Hepatocyte (in vitro differentiated cells): ENCODE measurements at places on chromosomes 2 and 18. TPM values are rescaled to one million over a fixed set of nuclear protein-coding genes. Genes with fewer than 3 reads are reported as not detected.

DNA sequence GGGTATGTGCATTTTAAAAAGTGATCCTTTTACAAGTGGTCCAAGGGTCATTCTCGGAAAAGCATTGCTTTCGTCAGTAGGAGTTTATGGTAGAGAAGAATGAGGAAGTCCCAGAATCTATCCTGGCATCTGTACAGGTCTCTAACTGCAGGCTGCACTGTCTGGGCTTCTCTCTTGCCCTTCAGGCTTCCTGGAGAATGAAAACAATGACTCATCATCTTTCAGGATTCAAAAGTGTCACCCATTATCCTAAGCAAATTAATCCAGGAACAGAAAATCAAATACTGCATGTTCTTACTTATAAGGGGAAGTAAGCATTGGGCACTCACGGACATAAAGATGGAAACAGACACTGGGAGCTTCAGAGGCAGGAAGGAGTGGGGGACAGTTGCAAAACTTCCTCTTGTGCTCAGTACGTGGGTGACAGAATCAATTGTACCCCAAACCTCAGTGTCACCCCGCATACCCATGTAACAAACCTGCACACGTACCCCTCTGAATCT is 60.2 kb upstream of the TXNDC2 start:
- no peak overlapping the region for H3K4me3 ChIP-seq
- peaks cover 9% of the 10 kb centered on the region for H3K4me1 ChIP-seq
- H3K27me3 ChIP-seq, result no peaks in the 10 kb centered on the region
- peak overlapping the region; percentile 89 for H3K27ac ChIP-seq
- no peaks in the 10 kb centered on the region for H3K36me3 ChIP-seq

GRCh38 chr2:142065700-142066099 is 65.1 kb downstream of the LRP1B start:
- no peaks in the 10 kb centered on the region for H3K36me3 ChIP-seq

The CDH19 gene
- not detected in 2 replicates for total RNA-seq

The APOB gene
- 804 and 814 TPM in 2 replicates for total RNA-seq

The LRRFIP1 gene
- total RNA-seq, result 42.7 and 49.0 TPM in 2 replicates

DNA sequence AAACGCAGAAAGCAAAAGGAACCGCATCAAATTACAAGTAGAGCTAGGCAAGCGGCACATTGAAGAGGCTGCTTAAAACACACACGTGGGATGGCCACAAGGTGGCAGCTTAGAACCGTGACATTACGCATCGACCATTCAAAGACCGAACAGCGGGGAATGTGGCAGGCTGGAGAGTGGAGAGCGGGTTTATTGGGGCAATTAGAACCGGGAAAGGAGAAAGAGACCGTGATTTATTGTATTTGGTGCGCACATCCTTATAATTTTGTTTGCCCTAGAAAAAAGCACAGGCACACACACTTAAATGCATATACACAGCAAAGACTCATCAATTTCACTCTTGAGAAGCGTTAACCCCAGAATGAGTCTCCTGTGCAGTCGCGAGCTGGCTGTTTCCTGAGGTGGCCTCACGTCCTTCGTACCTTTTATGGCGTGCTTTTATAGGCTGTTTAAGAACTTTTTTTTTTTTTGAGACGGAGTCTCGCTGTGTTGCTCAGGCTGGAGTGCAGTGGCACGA is 31.7 kb upstream of the MEP1B start:
- H3K36me3 ChIP-seq, result no peaks in the 10 kb centered on the region
- DNase-seq, result peak; percentile 93
- no peaks in the 10 kb centered on the region for H3K27me3 ChIP-seq
- peak overlapping the region; percentile 17 for H3K27ac ChIP-seq
- peaks cover 6% of the 10 kb centered on the region for H3K4me1 ChIP-seq
- peak overlapping the region; percentile 14 for H3K4me3 ChIP-seq

DNA sequence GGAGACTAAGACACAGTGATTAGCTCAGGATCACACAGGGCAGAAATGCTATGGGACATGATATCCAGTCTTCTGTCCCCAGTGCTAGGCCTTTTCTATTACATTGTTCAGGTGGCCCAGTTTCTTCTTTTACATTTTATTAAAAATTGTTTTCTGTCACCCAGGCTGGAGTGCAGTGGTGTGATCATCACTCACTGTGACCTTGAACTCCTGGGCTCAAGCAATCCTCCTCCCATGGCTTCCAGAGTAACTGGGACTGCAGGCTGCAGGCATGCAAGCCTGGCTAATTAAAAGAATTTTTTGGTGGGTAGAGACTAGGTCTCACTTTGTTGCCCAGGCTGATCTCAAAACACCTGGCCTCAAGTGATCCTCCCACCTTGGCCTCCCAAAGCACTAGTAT is 15.4 kb downstream of the PDK1 start:
- no peak overlapping the region for H3K27ac ChIP-seq
- no peak overlapping the region for H3K4me3 ChIP-seq
- H3K4me1 ChIP-seq, result no peaks in the 10 kb centered on the region
- H3K27me3 ChIP-seq, result no peaks in the 10 kb centered on the region
- H3K36me3 ChIP-seq, result no peaks in the 10 kb centered on the region

- H3K4me3 ChIP-seq, result no peak overlapping the region
- no peak overlapping the region for H3K27ac ChIP-seq
- peaks cover 10% of the 10 kb centered on the region for H3K4me1 ChIP-seq
- no peaks in the 10 kb centered on the region for H3K27me3 ChIP-seq
Measured at GRCh38 chr2:23656597-23656973, 270.3 kb downstream of the ATAD2B start.

DNA sequence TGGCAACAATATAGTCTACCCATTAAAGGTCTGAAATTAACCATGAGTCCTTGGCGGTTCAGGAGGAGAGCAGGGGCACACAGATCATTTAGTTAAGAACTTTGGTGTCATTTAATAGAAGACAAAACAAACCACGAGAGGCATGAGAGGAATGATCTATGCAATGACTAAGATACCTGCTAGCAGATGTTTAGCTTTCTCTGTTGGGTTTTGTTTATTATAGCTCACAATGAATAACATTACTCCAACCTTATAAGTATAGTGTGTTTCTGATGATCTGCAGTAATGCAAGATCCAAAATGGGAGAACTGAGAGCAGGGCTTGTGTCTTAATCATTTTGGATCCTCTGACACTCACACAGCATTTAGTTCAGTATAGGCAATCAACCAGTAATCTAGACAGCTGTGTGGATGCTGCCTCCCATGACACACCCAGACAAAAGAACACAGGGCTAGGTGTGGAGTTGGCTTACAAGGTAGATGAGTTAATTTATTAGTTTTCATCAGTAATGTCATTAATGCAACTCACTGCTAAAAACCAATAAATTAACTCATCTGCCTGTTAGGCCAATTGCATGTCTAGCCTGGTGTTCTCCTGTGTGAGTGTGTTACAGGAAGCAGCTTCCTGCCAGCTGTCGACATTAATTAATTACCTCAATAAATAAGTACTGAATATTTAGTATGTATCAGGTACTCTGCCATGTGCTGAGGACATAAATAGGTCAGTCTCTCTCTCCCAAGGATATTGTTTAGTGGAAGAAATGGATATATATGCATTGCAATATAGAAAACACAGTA is 92.3 kb downstream of the CLIP4 start:
- no peak overlapping the region for H3K27ac ChIP-seq
- no peak overlapping the region for H3K4me3 ChIP-seq

GRCh38 chr2:210517264-210517663 is 39.1 kb upstream of the CPS1 start:
- H3K27me3 ChIP-seq, result no peaks in the 10 kb centered on the region
- H3K4me1 ChIP-seq, result no peaks in the 10 kb centered on the region
- H3K36me3 ChIP-seq, result no peaks in the 10 kb centered on the region
- peak; percentile 28 for DNase-seq
- H3K27ac ChIP-seq, result peak overlapping the region; percentile 18

The MDH1B gene
- total RNA-seq, result 0.07 and 0.16 TPM in 2 replicates

DNA sequence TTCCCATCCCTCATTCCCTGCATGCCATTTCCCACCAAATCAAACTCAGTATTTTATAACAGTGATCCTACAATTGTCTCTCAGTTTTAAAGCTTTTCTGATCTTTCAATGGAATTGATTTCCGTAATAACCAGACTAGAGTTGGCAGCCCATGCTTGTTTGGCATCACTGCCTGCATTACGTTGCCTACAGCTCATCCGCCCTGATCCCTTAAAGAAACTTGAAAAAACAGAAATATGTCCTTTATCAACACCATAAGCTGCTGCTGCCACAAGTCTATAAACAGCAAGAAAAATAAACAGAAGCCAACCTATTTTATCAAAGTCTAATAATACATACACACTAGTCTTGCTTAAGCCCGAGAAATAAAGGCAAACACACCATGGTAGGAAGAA is 331.0 kb downstream of the METTL4 start:
- no peaks in the 10 kb centered on the region for H3K27me3 ChIP-seq
- no peak for DNase-seq
- peaks cover 21% of the 10 kb centered on the region for H3K4me1 ChIP-seq
- H3K4me3 ChIP-seq, result no peak overlapping the region

- DNase-seq, result peak; percentile 9
- no peaks in the 10 kb centered on the region for H3K27me3 ChIP-seq
- no peaks in the 10 kb centered on the region for H3K36me3 ChIP-seq
- peaks cover 4% of the 10 kb centered on the region for H3K4me1 ChIP-seq
- H3K4me3 ChIP-seq, result no peak overlapping the region
Measured at GRCh38 chr18:60113396-60113795, 213.6 kb downstream of the PMAIP1 start.

The CRYBA2 gene
- 0.90 TPM in 1 of 2 replicates, not detected in the other for total RNA-seq

The CFC1 gene
- 12.4 and 15.1 TPM in 2 replicates for total RNA-seq

- no peaks in the 10 kb centered on the region for H3K36me3 ChIP-seq
- DNase-seq, result peak; percentile 63
- no peak overlapping the region for H3K4me3 ChIP-seq
- peaks cover 7% of the 10 kb centered on the region for H3K4me1 ChIP-seq
- H3K27me3 ChIP-seq, result peaks cover 5% of the 10 kb centered on the region
- peak overlapping the region; percentile 3 for H3K27ac ChIP-seq
Measured at GRCh38 chr2:219645631-219646527, 18.4 kb downstream of the SLC4A3 start.

The RHOB gene
- 387 and 429 TPM in 2 replicates for total RNA-seq

The ATOH8 gene
- 2.0 and 2.9 TPM in 2 replicates for total RNA-seq

DNA sequence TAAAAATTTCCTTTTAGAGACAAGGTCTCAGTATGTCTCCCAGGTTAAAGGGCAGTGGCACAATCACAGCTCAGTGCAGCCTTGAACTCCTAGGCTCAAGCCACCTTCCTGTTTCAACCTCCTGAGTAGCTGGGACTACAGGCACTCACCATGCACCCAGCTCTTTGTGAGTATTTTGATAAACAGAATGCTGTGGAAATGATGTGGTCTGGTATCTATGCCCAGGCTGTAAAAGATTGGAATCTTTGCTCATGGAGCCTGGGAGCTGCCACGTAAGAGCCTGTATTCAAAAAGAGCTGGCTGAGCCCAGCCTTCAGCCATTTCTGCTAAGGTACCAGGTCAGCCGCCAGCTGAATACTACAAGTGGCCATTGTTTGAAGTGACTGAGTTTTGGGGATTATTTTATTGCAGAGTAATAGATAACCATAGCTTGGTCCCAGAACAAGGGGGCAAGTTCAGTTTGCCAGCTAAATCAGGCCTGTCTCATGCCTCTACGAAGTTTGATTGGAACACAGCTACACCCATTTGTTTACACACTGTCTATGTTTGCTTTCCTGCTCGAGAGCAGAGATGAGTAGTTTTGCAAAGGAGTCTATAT is 21.3 kb upstream of the ARL5A start:
- peak overlapping the region; percentile 70 for H3K27ac ChIP-seq
- DNase-seq, result peak; percentile 39
- peaks cover 39% of the 10 kb centered on the region for H3K4me1 ChIP-seq
- no peaks in the 10 kb centered on the region for H3K27me3 ChIP-seq

- DNase-seq, result no peak
- no peak overlapping the region for H3K27ac ChIP-seq
- no peaks in the 10 kb centered on the region for H3K27me3 ChIP-seq
Measured at GRCh38 chr2:199100326-199101110, 357.2 kb downstream of the SATB2 start.

The DOK6 gene
- 2.0 and 2.6 TPM in 2 replicates for total RNA-seq

The RRM2 gene
- total RNA-seq, result 15.2 and 20.0 TPM in 2 replicates

- DNase-seq, result no peak
- no peak overlapping the region for H3K27ac ChIP-seq
- no peaks in the 10 kb centered on the region for H3K27me3 ChIP-seq
- no peaks in the 10 kb centered on the region for H3K36me3 ChIP-seq
Measured at GRCh38 chr18:63831080-63831788, 56.0 kb downstream of the SERPINB7 start.

The OSR1 gene
- total RNA-seq, result 16.1 and 19.8 TPM in 2 replicates

DNA sequence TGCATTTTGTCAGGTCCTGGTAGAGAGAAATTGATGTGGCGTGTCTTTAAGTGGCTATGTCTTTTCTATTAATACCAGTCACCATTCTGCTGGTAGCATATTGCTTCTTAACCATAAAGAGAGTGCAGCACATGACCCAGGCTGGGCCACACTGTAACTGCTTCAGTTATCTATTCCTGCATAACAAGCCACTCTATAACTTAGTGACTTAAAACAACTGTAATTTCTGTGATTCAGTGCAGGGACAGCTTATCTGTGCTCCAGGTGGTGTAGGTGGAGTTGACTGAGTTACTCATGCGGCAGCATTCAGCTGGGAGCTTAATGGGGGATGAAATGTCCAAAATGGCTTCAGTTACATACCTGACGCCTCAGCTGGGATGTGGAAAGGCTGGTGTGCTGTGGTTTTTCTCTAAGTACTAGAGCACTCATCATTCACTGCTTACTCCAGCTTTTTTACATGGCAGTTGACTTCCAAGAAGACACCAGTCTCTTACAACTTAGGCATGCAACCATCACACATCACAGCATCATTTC is 742.4 kb downstream of the SATB2 start:
- no peaks in the 10 kb centered on the region for H3K4me1 ChIP-seq
- no peak overlapping the region for H3K4me3 ChIP-seq
- DNase-seq, result peak; percentile 13
- no peaks in the 10 kb centered on the region for H3K36me3 ChIP-seq
- no peak overlapping the region for H3K27ac ChIP-seq

The BOLL gene
- not detected in 2 replicates for total RNA-seq

GRCh38 chr2:109164311-109164710 is 35.3 kb downstream of the SH3RF3 start:
- H3K36me3 ChIP-seq, result no peaks in the 10 kb centered on the region

DNA sequence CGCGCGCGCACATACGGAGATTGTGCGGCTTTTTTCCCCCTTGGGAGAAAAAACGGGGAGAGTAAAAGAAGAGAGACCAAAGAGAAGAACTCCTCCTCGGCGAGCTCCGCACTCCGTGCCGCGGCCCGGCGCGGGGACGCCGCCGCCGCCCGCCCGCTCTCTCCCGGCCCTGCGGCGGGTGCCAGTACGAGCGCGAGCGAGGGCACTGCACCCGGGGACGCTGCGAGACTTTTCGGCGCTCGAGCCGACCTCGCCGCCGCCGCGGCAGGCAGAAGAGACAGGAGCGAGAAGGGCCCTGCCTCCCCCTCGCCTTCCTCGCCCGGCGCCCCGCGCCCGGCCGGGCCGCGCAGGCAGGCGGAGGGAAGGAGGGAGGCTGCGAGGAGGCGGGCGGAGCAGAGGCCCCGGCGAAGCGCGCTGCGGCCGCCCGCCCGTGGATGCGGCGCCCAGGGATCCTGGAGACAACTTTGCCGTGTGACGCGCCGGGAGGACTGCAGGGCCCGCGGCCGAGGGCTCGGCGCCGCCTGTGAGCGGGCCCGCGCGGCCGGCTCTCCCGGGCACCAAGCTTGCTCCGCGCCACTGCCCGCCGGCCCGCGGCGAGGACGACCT is 857 bp upstream of the INHBB start:
- peak overlapping the region; percentile 52 for H3K4me3 ChIP-seq
- H3K27me3 ChIP-seq, result peaks cover 69% of the 10 kb centered on the region
- H3K36me3 ChIP-seq, result no peaks in the 10 kb centered on the region
- H3K4me1 ChIP-seq, result peaks cover 39% of the 10 kb centered on the region

- H3K27ac ChIP-seq, result no peak overlapping the region
- no peaks in the 10 kb centered on the region for H3K4me1 ChIP-seq
- no peaks in the 10 kb centered on the region for H3K27me3 ChIP-seq
Measured at GRCh38 chr18:13793819-13794218, 30.1 kb upstream of the MC5R start.
